ENCODE measurements at places on chromosomes 12 and 14. TPM values are rescaled to one million over a fixed set of nuclear protein-coding genes. Genes with fewer than 3 reads are reported as not detected.

Gene RNFT2
- polyA plus RNA-seq, result 16.3 TPM

Gene MANSC1
- polyA plus RNA-seq, result 26.8 TPM

Gene PNP
- polyA plus RNA-seq, result 48.6 TPM

Gene ETV6
- polyA plus RNA-seq, result 9.6 TPM

Gene TSPAN19
- not detected for polyA plus RNA-seq

Gene GPR162
- 59.9 TPM for polyA plus RNA-seq

Gene HOXC12
- polyA plus RNA-seq, result not detected

Gene HELB
- 0.15 TPM for polyA plus RNA-seq

Gene MGP
- polyA plus RNA-seq, result 27.0 TPM

Gene PTHLH
- polyA plus RNA-seq, result 0.58 TPM

Gene ZNF140
- 10.1 TPM for polyA plus RNA-seq

Gene FAM222A
- 27.7 TPM for polyA plus RNA-seq

Gene KRT83
- 1.1 TPM for polyA plus RNA-seq

Gene GUCY2C
- not detected for polyA plus RNA-seq

Gene PPP1R12A
- 10.8 TPM for polyA plus RNA-seq

Gene BCL11B
- polyA plus RNA-seq, result 1.6 TPM

Gene OR4E1
- polyA plus RNA-seq, result not detected

Gene PPFIA2
- 5.5 TPM for polyA plus RNA-seq

Gene HOXC11
- polyA plus RNA-seq, result not detected

Gene HSPB8
- polyA plus RNA-seq, result 70.7 TPM

Gene CABP1
- 103 TPM for polyA plus RNA-seq

Gene TMCC3
- 8.4 TPM for polyA plus RNA-seq

Gene SMCO2
- polyA plus RNA-seq, result 0.39 TPM

Gene ARL6IP4
- polyA plus RNA-seq, result 283 TPM

Gene DTX1
- polyA plus RNA-seq, result 44.6 TPM

Gene KCNMB4
- 18.3 TPM for polyA plus RNA-seq

Gene DPPA3
- not detected for polyA plus RNA-seq

Gene MYH6
- not detected for polyA plus RNA-seq

Gene OLR1
- 0.88 TPM for polyA plus RNA-seq

Gene INSM2
- polyA plus RNA-seq, result 0.48 TPM

Gene GARIN6
- not detected for polyA plus RNA-seq

Gene RIPK3
- polyA plus RNA-seq, result 0.44 TPM

Gene MYF5
- polyA plus RNA-seq, result not detected

Gene TAS2R14
- polyA plus RNA-seq, result 0.73 TPM

Gene APAF1
- 9.2 TPM for polyA plus RNA-seq

Gene MYO1H
- polyA plus RNA-seq, result 0.24 TPM

Gene PPP1R1A
- 16.0 TPM for polyA plus RNA-seq

Gene MRPL52
- 160 TPM for polyA plus RNA-seq

Gene PARPBP
- 3.9 TPM for polyA plus RNA-seq

Gene MMP17
- polyA plus RNA-seq, result 15.5 TPM

Gene NOVA1
- polyA plus RNA-seq, result 27.6 TPM

Gene THAP2
- 4.1 TPM for polyA plus RNA-seq

Gene AVPR1A
- polyA plus RNA-seq, result 0.14 TPM

Gene KCNH3
- 30.6 TPM for polyA plus RNA-seq

Gene SYT10
- polyA plus RNA-seq, result 0.36 TPM

Gene NPFF
- polyA plus RNA-seq, result not detected

Gene SLC5A8
- not detected for polyA plus RNA-seq

Gene RDH5
- 2.0 TPM for polyA plus RNA-seq

Gene TAS2R30
- not detected for polyA plus RNA-seq

Gene SLC39A9
- polyA plus RNA-seq, result 42.0 TPM

Gene A2M
- 210 TPM for polyA plus RNA-seq

Gene TCL1B
- polyA plus RNA-seq, result not detected

Gene ADGRD1
- polyA plus RNA-seq, result 2.9 TPM

Gene CLEC6A
- polyA plus RNA-seq, result not detected

Gene SSTR1
- 1.3 TPM for polyA plus RNA-seq

Gene GRIP1
- 18.3 TPM for polyA plus RNA-seq

Gene STAB2
- polyA plus RNA-seq, result not detected

Gene JDP2
- polyA plus RNA-seq, result 12.2 TPM

Gene FKBP11
- polyA plus RNA-seq, result 2.8 TPM

Data from brain (organoid and tissue), 16 donors.